AML-193 (cell line): ENCODE measurements at places on chromosomes 4 and X.

- no peak for DNase-seq
These were observed 9.0 kb upstream of the MAGEC2 start for GRCh38 chrX:142214081-142214480.

- no peak for DNase-seq
These were observed 83.0 kb downstream of the TNIP2 start for GRCh38 chr4:2673157-2673556.

DNA sequence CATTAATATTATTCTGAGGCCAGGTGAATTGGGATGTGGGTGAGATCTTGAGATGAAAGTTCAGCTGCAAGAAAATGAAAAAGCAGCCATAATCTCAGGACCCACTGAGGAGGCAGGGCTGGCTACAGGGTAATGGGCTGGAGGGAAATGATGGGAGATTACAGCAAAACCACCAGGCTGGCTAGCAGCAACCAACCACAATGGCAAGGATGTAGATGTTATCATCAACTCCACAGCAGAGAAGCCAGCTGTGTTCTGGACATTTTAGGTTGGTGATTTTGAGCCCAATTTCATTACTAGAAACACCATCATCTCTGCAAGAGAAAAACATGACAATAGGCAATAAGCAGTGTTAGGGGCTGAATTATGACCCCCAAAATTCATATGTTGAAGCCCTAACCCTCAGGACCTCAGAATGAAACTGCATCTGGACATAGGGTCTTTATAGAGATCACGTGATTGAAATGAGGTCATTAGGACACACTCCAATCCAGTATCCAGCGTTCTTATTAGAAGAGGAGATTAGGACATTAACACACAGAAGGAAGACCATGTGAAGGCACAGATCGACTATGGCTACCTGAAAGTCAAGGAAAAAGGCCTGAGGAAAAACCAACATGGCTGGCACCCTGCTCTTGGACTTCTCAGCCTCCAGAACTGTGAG, 139.8 kb upstream of the KIT start:
- no peak for DNase-seq

DNA sequence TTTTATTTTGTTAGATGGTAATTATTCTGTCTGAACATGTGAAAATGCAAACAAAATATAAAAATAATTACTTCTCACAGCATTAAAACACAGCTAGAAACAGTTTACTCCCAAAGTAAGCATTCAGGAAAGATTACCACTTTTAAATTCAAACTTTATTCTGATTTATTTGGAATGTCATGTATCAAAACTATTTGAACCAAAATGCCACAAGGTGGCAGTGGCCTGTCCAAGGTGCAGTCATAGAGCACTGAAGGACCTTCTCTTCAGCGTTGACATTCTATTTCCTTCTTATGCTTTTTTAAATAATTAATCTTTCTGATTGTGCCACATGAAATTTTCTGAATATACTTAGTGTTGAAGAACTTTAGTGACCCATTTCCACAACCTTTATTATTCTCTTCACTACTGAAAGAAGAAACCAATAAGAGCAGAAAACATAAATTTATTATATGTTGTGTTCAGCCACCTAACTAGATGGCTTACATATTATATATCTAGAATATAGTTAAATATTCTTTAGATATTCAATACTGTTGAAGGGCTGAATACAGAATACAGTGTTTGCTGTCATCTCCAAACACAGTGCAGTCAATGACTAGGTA, 283.6 kb downstream of the CFAP299 start:
- DNase-seq, result peak; percentile 6

GRCh38 chrX:134925551-134925950, 65.2 kb upstream of the SMIM10 start:
- no peak for DNase-seq

GRCh38 chrX:66751136-66751782, 112.4 kb upstream of the EDA2R start:
- no peak for DNase-seq

DNA sequence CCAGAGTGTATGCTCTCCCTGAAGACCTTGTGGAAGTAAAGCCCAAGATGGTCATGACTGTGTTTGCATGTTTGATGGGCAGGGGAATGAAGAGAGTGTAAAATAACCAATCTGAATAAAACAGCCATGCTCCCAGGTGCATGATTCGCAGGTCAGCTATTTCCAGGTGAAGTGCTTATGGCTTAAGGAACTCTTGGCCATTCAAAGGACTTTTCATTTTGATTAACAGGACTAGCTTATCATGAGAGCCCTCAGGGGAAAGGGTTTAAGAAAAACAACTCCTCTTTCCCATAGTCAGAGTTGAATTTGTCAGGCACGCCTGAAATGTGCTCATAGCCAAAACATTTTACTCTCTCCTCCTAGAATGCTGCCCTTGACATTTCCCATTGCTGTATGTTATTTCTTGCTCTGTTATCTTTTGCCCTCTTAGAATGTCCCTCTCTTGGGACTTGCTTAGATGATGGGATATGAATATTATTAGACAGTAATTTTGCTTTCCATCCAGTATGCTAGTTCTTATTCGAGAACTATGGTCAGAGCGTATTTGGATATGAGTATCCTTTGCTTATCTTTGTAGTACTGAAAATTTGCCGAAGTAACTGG, 88.6 kb downstream of the PLS3 start:
- no peak for DNase-seq

DNA sequence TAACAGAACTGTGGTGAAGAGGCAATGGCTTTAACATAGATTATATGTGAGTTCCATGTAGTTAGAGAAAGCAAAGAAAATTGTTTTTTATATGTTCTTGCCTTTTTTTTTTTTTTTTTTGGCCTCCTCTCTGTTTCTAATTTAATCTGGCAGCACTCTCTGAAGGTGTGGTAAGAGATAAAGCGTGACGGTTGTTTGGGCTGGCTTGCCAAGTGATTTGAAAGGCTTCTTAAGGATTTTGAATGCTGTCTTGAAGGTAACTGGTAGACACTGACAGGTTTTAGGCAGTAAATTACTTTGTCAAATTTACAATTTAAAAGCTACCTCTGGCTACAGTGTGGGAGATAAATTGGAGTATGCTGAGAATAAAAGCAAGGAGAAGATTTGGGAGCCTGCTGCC, 269.3 kb upstream of the HS3ST1 start:
- no peak for DNase-seq

DNA sequence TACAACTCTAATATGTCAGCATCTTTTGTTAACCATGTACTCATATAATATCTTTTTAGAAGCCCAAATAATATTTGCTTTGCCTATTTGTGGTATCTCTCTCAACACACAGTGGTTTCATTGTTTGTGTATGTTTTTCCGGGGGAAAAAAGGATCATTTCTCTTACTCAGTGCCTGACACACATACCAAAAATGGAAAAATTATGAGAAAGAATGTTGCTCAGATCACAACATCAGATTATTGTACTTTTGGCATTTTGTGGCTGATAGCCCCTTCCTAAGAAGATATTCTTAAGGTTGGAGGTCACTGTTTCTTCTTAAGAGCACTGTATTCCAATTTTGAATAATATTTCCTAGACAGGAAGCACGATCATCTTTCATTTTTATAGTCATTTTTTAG, 93.6 kb downstream of the PDLIM5 start:
- DNase-seq, result no peak

DNA sequence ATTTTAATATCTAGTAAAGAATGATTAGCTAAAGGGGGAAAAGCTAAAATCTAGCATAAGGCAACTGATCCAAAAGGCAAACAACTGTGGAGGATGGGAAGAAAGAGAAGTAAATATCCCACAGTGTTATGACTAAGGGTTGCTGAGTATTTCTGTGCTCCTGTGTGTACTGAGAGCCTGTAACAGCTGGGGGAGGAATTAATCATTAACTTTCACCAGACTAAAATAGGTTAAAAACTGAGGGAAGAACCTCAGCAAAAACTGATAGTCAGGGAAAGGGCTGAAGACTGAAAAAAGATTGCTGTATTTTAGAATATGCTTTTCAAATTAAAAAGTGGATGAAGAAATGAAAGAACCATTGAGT, 365.9 kb downstream of the CXXC4 start:
- DNase-seq, result no peak

DNA sequence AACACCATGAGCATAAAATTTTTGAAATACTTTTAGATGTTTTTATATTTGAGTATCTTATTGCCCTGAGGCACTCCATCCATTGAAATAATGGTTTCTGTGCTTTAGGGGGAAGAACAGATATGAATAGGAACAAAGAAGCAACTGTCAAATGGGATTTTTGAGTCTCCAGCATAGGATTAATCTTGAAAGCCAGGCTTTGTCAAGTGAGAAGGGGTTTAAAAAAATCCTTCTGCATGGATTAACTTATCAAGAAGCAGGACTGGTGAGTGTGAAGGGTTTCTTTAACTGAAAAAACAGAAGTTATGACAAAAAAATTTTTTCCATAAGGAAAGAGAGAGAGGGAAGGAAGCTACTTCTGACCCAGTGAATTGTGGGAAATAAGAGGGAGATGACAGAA, 7.6 kb upstream of the NUDT9 start:
- DNase-seq, result no peak

- no peak for DNase-seq
These were observed 62.4 kb upstream of the WDFY3 start for GRCh38 chr4:85028910-85029309.

DNA sequence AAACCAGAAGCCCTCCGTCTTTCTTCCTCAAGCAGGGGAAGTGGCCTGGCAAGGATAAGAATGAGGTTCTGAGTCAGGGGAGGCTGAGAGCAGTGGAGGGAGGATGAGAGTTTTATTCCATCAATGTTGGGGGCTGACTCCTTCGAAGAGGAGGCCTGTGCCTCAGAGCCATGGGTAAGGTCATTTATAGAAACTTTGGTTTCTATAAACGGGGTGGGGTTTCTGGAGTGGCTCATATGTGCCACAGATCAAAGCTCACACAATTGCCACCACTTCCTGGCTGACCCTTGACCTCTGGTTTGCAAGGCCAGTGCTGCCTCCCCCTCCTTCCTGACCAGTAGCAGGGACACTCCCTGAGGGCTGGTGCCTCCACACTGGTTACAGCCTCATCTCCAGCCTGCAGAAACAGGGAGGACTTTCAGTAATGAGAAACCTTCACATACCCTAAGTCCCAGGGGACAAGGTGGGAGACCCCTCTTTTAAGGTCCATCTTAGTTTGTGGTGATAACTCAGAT, 166.0 kb downstream of the PDGFRA start:
- no peak for DNase-seq

DNA sequence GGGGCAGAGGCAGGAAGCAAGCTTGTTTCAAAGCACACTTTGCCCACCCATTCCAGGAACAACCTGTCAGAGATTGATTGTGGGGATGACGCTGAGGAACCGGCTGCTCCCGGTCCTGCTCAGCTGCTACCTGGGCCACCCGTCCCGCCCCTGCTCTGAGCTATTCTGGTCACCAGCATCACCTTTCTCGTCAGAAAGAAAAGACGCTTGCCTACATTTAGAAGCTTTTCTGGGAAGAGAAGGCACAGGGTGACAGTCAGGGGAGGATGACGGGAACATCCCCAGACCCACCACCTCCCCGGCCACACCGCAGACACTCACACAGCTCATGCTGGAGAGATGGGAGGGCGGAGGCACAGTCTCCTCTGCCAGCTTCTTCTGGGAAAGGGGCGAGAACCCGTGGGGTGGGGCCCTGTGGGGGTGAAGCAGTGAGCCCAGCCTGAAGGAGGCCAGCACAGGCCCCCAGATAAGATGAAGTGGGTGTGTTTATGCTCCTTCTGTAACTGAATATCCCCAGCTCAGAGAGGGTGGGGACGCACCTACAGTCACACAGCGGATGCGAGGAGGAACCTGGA, 81.8 kb downstream of the CPZ start:
- no peak for DNase-seq

DNA sequence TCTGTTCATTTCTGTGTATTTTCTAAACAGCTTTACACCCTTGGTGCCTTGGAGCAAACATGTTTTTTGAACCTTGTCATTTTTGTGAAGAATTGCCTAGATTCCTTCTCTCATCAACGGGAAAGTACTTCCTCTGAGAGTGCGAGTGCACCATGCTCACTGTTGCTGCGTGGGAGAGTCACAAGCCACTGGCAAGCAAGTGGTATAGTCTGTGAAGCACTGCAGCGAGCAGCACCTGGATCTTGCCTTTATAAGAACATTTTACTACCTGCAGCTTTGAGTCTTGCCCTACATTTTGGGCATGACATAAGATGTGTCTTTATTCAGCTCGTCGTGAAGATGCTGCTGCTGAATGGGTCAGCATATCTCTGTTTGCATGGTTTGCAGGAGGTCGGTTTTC, 44.9 kb downstream of the HADH start:
- DNase-seq, result no peak

- DNase-seq, result no peak
These were observed 40.8 kb downstream of the MGARP start for GRCh38 chr4:139239127-139239772.

DNA sequence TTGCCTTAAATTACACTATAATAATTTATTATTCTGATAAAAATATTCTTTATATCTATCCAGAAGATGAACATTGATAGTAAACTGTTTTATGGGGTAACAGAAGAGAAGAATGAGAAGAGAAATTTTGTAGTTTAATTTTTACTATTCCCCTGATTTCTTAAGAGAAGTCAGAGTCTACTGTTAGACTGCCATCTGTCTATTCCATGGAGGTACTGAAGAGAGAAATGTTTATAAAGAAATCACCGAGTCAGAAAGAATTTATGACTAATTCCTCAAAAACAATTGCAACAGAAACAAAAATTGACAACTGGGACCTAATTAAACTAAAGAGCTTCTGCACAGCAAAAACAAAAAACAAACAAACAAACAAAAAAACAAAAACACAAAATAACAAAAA, 149.9 kb downstream of the FGF16 start:
- no peak for DNase-seq

DNA sequence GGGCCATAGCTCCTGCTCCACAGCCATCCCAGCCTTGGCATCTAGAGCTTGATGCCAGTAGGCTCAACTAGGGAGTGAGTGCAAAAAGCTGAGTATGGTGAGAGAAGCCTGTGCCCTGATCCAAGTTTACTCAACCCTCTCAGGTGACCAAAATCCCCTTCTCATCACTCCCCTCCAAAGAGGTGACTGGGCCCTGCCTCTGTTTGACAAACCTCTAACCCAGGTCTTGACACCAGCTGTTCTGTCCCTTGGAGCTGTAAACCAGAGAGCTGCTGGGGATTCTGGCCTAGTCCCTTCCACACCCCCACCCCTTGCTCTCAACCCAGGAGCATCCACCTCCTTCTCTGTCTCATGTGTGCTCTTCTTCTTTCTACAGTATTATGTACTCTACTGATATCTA, 73.5 kb downstream of the MSN start:
- no peak for DNase-seq

GRCh38 chrX:10634392-10635161, 14.2 kb upstream of the MID1 start:
- DNase-seq, result no peak

- no peak for DNase-seq
These were observed 2506.0 kb downstream of the PCDH7 start for GRCh38 chr4:33226133-33226532.
